Activated T-helper 1 cell treated with anti-CD3 and anti-CD28 coated beads, Interleukin-12 subunit alpha, Interleukin-12 subunit beta, Interleukin-2, Interleukin-4 antibody, amounts not matched to agents 30 ng/mL and 10 ng/mL and 1 ng/mL, durations not matched to agents 14 hours and 24 hours and 36 hours (primary cell): ENCODE measurements at places on chromosomes 1 and 21.

GRCh38 chr21:46326110-46326703 lies 2.3 kb downstream of the PCNT start:
- no peak for DNase-seq

- DNase-seq: no peak
Observed at GRCh38 chr1:222716393-222716792, 4.0 kb downstream of the BROX start.

DNA sequence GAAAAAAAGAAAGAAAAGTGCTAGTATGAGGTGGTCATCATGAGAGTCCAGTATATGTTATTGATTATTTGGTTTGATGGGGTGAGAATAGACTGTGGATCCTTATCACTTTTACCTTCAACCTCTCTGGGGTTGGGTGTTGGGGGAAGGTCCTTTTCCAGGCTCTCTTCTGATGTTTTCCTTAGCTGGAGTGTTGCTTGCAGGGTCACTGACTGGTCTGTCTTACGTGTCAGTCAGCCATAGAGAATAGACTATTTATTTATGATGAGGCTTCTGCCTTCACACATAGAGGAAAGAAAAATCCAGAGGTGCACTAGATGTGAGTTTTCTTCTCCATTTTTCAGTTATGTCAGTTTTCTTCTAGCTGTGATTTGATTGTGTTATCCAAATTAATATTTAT lies 36.5 kb downstream of the MAP3K21 start:
- no peak for DNase-seq

GRCh38 chr1:156157506-156157905 lies 4.1 kb downstream of the SEMA4A start:
- no peak for DNase-seq

DNA sequence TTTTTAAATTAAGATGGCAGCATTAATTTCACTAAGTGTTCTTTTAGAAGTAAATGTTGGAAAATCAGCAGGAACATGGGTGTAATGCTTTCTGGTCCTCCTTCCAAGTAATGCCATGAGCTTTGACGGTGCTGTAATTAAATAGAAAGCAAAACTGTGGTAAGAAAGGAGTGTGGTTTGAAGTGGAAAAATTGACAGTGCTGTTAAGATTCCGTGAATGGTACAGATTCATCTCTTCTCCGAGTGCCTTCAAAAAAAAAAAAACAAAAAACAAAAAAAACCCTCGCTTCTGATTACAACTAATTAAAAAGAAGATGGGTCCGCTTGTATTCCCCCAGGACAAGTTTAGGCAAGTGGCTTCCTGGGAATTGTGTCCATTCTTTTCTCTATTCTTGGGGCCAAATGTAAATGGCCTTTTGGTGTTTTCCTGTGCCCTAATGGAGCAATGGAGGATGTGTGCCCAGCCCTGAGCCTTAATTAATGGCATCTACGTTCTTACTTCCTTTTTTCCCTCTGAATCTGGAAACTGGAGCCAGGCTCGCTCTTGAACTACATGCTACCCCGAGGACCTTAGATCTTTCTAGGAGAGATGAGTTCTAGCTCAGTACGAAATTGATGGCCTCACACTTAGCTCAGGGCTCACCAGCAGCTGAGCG lies 5.1 kb downstream of the LMO4 start:
- peak; percentile 29 for DNase-seq

DNA sequence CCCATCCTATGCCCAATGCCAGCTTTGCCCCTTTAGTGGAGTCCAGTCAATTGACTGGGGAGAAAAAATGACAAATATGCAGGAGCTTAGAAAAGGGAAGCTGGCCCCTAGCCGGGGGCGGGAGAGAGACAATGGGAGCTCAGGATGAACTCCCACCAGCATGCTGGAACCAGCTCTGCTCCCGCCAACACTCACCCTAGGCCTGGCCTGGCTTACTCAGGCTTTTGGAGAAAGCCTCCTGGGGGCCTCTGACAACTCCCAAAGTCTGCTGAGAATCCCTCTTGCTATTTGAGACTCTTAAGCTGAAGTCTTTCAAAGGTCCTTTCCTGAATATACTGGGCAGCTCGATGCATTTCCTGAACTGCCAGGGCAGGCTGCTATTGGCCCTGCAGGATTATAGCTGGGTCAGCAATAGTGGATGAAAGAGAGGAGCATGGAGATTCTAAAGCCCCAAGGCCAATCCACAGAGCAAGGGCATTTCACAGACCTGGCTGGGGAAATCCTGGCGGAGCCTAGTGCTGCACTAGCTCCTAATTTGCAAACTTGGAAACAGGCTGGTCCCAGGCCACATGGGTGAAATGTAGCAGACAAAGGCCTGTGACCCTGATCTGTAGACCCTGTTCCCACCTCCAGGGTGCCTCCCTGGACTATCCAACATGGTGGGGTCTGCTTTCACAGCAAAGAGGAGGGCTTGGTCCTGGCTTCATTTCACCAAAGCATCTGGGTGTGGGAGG lies 35.7 kb upstream of the CLSTN1 start:
- no peak for DNase-seq

GRCh38 chr21:35987475-35987874 lies 72.9 kb downstream of the SETD4 start:
- no peak for DNase-seq

DNA sequence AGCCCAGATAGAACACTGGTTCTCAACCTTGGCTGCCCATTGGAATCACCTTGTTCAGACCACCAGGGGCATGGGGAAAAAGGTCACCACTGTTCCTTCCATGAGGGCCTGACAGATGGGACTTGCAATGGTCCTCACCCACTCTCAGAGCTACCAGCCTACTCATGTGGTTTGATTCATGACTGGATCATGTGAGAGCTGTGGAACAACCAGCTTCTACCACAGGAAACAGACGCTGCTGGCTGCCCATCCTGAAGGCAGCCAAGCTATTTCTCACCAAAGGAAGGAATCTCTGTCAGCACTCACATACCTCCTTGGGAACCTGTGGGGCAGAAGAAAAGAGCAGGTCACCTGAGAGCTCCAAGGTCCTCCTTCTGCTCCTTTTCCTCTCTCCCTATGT lies 53.6 kb downstream of the CAPN8 start:
- DNase-seq: no peak

GRCh38 chr1:78375996-78376395 lies 114.8 kb upstream of the PTGFR start:
- no peak for DNase-seq

DNA sequence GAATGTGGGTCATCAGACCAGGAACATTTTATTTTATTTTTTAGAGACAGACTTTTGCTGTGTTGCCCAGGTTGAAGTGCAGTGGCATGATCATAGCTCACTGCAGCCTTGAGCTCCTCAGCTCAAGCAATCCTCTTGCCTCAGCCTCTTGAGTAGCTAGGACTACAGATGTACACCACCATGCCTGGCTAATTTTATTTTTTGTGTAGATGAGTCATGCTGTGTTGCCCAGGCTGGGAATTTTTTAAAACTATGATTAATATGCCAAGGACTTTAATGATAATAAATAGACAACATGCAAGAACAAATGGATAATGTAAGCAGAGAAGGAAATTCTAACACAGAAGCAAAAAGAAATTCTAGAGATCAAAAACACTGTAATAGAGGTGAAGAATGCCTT lies 142.4 kb downstream of the AK5 start:
- DNase-seq: no peak

- no peak for DNase-seq
Observed at GRCh38 chr1:223417444-223417843, 24.2 kb downstream of the CCDC185 start.

GRCh38 chr1:55171694-55172093 lies 43.5 kb downstream of the USP24 start:
- no peak for DNase-seq

- no peak for DNase-seq
Observed at GRCh38 chr1:184768467-184768866, 13.8 kb upstream of the EDEM3 start.

GRCh38 chr1:237482777-237483176 lies 407.9 kb downstream of the ZP4 start:
- no peak for DNase-seq

GRCh38 chr1:74681449-74681848 lies 7.9 kb upstream of the ERICH3 start:
- no peak for DNase-seq

- DNase-seq: no peak
Observed at GRCh38 chr1:85448358-85448757, 16.6 kb downstream of the DDAH1 start.
